ENCODE measurements at places on chromosomes 7 and 10.

- DNase-seq, result no peak
Observed at GRCh38 chr10:112858986-112859651, 90.9 kb upstream of the TCF7L2 start.

- no peak for DNase-seq
Observed at GRCh38 chr7:154672659-154673415, 330.1 kb downstream of the PAXIP1 start.

DNA sequence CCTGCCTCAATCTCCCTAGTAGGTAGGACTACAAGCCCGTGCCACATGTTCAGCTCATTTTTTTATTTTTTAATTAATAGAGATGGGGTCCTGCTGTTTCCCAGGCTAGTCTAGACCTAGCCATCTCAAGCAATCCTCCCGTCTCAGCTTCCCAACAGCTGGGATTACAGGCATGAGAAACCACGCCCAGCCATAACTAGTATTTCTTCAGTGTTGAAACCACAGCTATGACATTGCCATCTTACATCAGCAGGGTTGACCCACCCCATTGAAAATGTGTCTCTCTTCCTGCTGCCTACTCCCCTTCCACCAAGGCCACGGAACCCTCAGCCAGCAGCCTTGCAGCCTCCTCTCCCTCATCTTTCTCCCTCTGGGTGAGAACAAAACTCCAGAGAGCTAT lies 62.1 kb upstream of the ZNF746 start:
- DNase-seq, result no peak

DNA sequence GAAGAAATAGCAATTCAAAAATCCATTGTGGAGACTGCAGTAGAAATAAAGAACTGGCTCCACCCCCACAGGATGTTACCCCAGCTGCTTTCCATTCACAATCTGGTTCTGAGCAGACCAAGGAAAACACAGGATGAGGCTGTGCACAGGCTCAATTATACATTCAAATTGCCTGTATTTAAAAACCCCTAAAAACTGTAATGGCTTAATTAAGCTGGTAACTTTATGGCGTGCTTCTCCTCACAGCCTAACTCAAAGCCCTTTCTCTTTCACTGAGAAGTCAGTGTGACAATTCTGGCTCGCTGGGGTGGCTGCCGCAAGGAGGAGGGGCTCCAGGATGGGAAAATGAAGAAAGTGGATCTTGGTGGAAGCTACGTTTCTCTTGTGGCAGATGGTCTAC lies 1191.1 kb downstream of the SORCS1 start:
- no peak for DNase-seq

DNA sequence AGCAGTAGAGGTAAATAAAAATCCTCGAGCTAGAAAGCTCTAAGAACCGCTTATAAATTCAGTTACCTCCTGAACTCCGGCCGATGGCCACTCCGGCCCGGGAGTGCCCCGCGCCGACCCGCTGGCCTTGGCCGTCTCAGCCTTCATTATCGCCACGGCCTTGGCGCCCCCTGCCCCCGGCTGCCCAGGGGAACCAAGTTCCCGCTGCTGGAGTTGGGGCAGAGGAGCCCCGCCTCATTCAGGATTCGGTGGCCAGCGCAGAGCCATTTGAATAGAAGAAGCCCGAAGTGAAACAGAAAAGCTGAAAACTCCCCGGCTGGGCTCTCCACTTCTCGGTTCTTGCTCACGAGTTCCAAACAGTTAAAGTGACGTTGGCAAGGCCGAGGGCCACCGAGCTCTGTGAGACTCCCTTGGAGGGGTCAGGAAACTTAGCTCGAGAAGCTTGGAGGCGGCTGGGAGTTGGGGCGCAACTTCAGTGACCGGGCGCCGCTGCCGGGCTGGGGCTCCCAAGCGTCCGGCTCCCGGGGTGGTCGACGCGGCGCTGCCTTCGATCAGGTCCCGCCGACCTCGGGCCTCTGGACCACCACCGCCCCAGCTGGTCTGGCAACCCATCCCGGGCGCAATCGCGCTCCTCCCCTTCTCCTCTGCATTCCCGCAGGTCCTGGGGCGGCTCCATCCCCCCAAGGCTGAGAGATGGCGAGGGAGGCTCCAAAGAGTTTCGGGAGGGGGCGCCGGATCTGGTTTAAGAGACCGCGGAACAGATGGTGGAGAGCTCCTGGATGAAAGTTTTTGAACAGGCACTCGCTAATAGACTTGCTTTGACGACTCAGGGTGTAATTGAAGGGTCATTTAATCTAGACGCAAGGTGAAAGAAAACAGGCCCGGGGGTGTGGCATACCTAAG lies 5.8 kb upstream of the FEZF1 start:
- no peak for DNase-seq

- no peak for DNase-seq
Observed at GRCh38 chr10:125343118-125343925, 183.0 kb upstream of the CTBP2 start.

DNA sequence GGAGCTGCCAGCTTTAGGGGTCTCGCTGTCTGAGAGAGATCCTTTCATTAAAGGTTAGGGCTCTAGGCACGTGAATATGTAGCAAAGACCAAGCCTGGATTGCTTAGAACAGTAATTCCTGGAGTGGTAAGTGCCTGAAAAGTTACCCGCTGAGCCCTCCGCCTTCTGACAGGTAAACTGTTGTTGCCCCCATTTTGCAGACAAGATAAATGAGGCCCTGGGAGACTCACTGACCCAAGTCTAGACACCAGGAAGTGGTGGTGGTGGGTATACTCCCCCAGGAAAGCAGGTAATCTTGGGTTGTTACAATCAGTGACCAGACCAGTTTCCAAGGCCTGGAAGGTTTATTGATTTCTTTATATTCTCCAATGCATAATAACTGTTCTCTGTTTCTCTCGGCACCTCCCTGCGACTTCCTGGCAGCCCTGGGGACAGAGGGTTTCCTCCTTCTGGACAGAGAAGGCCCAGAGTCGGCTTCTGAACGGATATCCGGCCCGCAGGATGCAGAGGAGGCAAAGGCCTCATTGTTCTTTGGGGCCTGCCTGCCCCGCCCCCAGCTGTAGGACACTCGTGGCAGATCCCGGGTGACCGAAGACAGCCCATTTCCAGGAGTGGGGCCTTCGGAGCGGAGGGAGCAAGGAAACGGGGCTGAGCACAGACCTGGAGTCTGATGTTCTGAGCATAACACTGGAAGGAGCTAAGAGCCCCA lies 1.3 kb upstream of the GRK5 start:
- DNase-seq, result peak; percentile 34

DNA sequence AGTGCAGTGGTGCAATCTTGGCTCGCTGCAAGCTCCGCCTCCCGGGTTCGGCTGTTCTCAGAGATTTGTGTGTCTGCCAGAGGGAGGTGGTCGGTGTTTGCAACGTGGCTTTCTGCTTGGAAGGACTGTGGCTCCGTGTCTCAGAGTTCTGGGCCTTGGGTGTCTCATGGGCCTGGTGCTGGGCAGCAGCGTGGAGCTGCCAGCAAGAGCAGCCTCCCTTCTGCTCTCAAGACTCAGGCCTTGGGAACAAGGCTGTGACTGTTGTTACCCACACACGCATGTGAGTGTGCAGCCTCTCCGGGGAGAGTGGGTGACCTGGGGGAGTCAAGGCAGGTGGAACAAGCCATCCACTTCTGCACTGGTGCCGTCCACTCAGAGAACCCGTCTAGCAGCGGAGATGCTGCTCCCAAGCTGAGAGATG lies 52.0 kb downstream of the VIPR2 start:
- no peak for DNase-seq

DNA sequence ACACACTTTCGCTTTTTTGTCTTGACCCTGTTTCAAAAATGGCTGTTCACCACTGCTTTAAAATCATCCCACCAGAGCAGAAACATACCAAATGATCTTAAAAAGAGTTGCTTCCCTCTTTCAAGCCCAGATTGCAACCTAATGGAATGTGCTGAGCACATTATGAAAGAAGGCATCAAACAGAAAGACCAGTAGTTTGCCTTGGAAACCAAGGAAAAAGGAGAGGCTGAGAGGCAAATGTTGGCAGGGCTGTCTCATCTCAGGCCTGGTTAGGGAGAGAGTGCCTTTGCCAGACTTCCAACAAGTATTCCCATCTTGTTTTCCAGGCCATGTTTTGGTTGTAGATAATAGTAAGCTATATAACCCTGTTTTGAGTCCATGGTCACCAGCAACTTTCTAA lies 64.3 kb downstream of the ABCB4 start:
- DNase-seq, result no peak

DNA sequence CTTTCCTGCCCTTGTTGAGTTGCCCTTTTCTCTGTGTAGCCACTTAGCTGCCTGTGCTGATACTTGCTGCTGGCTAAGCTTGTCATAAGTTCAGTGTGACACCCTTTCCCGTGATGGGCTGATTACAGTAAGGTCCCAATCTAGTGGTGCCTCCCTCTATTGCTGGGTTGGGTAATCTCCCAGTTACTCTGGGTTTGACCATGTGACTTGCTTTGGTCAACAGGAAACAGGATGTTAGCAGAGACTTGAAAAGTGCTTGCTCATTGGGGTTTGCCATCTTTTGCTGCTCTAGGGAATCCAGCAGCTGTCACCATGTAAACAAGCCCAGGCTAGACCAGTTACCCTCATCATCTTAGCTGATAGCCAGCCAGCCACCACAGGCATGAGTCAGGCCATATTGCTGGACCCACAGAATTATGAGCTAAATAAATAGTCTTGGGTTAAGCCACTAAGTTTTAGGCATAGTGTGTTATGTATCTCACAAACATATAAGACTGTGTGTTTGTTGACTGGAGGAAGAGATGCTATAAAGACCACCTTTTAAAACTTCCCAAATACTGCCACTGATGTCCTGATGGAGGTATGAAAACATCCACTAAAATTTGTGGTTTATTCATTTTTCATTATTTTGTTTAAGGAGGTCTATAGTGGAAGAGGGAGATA lies 4.0 kb upstream of the LEP start:
- no peak for DNase-seq

DNA sequence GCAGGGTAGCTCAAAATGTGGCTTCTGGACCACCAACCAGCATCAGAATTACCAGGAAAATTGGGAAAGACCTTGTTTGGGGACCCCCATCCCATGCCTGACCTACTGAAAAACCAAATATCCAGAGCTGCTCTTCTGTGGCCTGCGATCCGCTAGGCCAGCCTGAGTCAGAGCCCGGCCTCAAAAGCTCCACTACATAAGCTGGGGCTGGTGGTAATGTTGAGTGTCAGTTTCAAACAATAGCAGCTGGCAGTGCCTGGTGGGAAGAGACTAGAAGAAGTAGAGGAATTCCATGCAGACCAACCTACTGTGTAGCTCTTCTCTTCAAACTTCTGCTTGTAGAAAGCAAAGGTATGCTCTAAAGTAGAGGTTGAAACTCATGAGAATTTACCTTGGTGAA lies 52.0 kb downstream of the KLRG2 start:
- no peak for DNase-seq

GRCh38 chr10:82529062-82529461 lies 654.1 kb downstream of the NRG3 start:
- DNase-seq, result no peak

- DNase-seq, result no peak
Observed at GRCh38 chr7:112987171-112987570, 99.5 kb downstream of the GPR85 start.

- no peak for DNase-seq
Observed at GRCh38 chr7:96266580-96266979, 55.3 kb downstream of the SLC25A13 start.

- peak; percentile 87 for DNase-seq
Observed at GRCh38 chr10:123132576-123133477, 2.9 kb upstream of the HMX3 start.

GRCh38 chr7:8499128-8499527 lies 65.7 kb downstream of the NXPH1 start:
- DNase-seq, result no peak

DNA sequence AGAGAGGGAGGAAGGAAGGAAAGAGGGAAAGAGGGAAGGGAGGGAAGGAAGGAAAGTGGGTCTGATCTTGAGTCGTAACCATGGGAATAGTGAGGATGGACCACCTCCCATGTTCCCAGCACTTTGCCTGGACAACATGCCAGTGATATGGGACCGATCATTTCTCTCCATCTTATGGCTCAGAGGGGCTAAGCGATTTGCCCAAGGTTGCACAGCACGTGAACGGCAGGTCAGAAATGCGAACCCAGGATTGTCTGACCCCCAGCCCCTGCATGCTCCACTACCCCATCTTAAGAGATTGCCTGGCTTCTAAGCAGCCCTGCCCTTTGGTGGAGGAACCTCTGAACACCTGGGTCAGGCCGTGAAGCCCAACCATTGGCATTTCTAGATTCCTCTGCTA lies 109.0 kb upstream of the CARD11 start:
- DNase-seq, result no peak

- peak; percentile 10 for DNase-seq
Observed at GRCh38 chr7:42014625-42015618, 222.1 kb downstream of the GLI3 start.

GRCh38 chr10:78414380-78414779 lies 380.7 kb downstream of the RPS24 start:
- DNase-seq, result no peak

DNA sequence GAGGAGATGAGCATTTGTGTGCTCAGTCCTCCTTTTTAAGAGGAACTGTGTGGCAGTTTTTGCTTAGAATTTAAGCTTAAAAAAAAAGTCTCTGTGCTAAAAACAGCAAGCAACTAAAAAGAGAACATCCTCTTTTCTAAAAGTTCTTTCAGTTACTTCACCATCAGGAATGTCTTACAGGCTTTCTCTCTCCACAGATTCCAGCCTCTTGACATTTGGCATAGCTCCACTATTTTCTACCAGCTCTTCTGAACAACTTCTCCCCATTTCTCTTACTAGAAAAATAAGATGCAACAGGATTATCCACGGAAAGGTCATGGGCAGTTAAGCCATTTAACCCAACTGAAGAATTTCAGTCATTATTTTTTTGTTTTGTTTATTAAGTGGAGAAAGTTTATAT lies 13.2 kb downstream of the PCLO start:
- no peak for DNase-seq

DNA sequence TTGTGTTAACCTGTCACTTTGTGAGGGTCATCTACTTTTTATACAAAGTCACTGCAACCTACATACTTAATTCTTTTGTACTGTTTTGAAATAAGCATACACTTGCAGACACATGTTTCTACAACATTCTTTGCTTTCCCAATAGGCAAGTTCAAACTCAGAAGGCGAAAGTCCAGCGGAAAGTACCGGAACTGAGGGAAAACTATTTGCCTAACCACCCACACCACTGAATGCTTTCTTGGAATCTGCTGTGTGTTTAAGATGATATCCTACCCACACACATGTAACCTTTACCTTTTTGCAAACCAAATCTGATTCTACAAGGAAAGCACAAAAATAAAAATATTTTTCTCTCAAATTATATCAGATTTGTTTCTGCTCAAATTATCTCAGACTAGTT lies 139.4 kb upstream of the AGR3 start:
- DNase-seq, result no peak

DNA sequence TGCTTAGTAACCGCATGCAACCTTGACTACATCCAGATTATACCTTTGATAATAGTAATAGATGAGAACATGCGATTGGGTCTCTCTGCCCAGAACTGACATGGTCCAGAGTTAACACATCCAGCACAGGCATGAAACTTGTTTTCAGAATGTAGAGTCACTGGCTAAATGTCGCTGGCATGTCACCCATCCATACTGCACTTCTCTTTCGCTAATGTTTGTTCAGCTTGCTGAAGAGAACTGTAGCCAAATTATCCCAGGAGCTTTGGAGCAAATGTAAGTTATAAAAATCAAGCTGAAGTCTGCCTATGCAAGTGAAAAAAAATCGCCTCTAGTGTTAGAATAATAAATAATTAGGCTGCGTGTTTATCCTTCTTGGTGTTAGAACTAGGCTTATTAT lies 98.2 kb downstream of the PRTFDC1 start:
- DNase-seq, result no peak

Data from stimulated activated CD4-positive, alpha-beta T cell treated with anti-CD3 and anti-CD28 coated beads, Interleukin-12 subunit alpha, Interleukin-12 subunit beta, amount 100 ng/mL, for 4 hours (primary cell).